ENCODE measurements at places on chromosomes 6 and 20.

- no peak for DNase-seq
These were observed 200.0 kb downstream of the LY86 start for GRCh38 chr6:6788394-6789032.

DNA sequence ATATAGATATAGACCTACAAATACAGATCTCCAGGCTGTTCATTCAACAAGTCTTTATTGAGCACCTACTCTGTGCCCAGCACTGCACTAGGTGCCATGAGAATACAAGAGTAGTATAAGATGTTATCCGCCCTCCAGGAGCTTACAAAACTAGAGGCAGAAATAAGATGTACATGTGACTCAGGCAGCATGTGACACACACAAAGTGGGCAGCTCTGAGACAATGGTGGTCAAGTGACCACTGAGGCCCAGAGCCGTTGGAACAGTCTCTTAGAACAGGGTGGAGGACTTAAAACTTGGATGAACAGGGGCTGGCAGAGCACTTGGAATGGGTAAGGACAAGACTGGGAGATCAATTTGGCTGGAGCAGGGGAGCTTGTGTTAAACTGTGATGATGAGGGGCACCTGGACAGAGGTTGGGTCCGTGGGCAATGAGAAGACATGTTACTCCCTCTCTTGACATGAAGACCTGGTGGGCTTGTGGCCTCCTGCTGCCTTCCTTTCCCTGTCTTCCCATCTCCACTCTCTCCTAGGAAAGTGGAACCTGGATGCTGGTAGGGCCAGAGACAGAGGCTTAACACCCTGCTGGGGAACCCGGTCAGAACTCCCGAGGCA lies 21.2 kb downstream of the TRIM15 start:
- DNase-seq = no peak

- no peak for DNase-seq
These were observed 83.9 kb downstream of the MAP3K7 start for GRCh38 chr6:90502866-90503407.

GRCh38 chr20:56453352-56453751 lies 15.1 kb upstream of the RTF2 start:
- DNase-seq = no peak

GRCh38 chr6:34328969-34329368 lies 63.5 kb downstream of the NUDT3 start:
- no peak for DNase-seq

DNA sequence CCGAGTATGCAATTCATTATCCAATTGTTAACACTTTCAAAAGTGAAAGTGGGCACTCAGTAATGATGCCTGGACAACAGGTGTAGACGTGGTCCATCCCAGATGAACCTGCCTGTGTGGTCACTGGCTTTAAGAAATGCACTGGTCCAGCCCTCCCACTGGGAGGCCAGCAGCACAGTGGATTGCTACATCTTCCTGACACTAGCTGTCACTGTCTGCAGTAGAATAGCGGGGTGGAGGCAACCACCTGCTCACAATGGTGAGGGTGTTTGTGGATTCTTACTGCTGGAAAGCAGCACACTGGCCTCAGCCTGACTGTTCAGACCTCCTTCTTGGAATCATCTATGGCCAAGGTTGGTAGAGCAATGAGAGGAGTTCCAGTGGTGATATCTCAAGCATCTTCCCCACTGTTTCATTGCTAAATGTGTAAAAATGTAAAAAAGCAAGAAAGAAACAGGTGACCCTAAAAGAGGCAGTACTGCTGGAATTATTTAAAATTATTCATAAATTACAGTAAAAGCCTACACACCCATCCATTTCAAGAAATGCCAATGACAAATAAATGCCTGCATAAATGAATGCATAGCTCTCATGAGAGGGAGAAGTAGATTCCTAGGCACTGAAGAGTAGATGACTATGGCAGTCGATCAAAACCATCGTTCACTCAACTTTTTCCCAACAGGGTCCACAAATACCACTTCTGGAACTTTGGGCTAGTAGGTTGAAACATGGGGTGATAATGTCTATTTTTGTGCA lies 228.0 kb upstream of the PLN start:
- DNase-seq = no peak

DNA sequence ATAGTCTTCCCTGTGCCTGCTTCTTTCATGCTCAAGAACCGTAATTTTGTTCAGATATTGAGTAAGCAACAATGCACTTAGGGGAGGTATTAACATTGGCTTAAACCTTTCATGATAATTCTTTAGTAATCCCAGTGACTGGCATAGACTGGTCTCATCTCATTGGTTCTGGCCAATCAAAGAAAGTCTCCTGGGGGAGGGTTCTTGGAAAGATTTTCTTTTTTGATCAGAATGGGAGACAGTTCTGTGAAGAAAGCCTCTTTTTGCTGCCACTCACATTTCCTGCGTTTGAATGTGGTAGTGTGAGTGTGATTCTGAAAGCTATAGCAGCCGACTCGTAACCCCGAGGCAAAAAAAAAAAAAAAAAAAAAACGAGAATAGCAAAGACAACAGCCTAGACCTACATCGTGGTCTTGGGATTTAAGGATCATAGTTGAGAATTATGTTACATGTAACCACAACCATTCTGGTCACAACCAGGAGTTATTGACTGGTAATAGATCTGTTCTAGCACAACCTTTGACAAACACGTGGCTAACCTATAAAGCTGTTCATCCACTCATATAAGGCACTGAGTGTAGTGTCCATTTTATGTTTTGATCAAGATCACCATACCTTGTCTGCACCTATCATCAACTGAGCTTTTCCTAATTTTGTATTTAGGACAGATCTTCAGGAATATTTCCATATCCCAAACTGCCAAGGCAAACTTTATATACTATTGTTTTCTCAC lies 15.1 kb upstream of the TMEM217 start:
- DNase-seq = no peak

Data from HS-5 (cell line).